ENCODE measurements at places on chromosomes 5 and 9.

DNA sequence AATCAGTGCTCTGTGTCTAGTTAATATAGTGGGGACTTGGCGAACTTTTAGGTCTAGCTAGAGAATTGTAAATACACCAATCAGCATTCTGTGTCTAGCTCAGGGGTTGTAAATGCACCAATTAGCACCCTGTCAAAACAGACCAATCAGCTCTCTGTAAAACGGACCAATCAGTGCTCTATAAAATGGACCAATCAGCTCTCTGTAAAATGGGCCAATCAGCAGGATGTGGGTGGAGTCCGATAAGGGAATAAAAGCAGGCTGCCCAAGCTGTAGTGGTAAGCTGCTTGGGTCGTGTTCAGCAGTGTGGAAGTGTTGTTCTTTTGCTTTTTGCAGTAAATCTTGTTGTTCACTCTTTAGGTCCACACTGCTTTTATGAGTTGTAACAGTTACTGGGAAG is 3.6 kb upstream of the OTULINL start:
- no peak for DNase-seq

DNA sequence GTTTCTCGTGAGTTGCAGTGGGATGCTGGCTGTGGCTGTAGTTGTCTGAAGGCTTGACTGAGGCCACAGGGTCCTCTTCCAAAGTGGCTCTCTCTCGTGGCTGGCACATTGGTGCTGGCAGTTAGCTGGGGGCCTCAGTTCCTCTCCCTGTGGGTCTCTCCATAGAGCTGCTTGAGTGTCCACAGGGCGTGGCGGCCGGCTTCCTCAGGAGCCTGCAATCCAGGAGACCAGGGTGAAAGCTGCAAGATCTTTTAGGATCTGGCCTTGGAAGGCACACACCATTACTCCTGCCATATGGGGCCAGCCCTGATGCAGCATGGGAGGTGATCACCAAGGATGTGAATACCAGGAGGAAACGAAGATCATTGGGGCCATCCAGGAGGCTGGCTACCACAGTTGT is 41.1 kb downstream of the ANKRD33B start:
- DNase-seq: no peak

GRCh38 chr5:169870211-169870610 is 110.1 kb downstream of the INSYN2B start:
- DNase-seq: no peak

DNA sequence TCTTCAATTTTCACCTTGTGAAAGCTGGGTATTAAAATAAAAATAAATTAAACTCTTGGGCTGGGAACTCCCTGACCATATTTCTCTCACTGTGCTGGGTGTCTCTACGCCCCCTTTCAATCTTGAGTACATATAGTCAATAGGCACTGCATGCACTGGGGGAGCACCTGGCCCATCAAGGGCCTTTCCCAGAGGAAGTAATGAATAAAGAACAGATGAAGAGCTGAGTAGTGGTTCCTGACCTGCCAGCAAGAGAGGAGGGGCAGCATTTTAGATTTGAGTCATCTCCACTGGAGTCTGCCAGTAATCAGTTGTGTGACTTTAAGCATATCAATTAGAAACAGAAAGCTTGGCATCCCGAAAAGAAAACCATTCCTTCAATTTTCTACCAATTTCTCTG is 6.2 kb downstream of the MAPKAP1 start:
- no peak for DNase-seq

DNA sequence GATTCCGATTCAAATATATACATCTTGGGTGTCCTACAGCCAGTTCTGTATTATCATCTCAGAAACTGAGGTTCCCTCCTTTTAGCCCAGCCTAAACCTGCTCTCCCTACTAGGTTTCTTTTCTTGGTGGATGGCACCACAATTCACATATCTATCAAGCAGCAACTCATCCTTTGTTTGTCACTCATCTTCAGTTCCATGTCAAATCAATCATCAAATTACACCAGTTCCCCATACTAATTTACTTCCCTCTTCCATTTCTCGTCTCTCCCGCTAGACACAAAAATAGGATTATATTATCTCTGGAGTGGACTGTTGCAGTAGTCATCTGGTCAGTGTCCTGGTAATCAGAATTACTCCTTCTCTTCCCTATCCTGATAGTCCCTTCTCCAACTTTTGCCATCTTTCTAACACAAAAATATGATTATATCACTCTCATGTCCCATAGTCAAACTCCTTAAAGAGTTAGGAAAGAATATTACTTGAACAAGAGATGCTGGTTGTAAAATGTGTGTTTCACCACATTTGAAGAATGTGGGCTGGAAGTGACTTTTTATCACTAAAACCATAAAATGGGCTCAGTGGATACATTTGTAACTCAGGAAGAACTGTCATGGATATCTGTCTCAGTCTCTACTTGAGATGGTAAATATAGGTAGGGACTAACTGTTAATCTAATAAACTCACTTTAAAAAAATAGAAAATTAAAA is 69.1 kb upstream of the RICTOR start:
- no peak for DNase-seq

GRCh38 chr5:3604501-3604900 is 8.9 kb downstream of the IRX1 start:
- no peak for DNase-seq

- no peak for DNase-seq
Observed at GRCh38 chr5:115850744-115851416, 9.1 kb downstream of the AP3S1 start.

DNA sequence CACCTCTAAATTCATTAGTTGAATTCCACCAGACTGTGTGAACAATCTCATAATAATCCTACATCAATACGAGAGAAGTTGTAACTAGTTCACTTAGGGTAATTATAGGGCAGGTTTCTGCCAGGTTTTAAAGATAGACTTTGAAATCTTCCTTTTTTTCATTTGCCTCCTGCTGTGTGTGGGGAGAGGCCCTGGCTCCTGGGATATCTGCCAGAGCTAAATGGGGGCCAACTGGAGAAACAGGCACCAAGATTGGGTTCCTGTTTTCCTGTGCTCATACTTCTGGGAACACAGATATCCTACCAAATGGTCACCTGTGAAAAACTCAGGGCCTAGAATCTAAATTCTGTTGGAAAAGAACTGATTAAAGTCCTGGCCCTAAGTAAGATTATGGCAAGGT is 42.3 kb downstream of the SH3RF2 start:
- DNase-seq: no peak

All from stimulated activated CD4-positive, alpha-beta T cell treated with anti-CD3 and anti-CD28 coated beads, TNF-alpha, amount 100 ng/mL, for 1 hour (primary cell).